AG04449 (cell line): ENCODE measurements at places on chromosomes 2 and 18.

DNA sequence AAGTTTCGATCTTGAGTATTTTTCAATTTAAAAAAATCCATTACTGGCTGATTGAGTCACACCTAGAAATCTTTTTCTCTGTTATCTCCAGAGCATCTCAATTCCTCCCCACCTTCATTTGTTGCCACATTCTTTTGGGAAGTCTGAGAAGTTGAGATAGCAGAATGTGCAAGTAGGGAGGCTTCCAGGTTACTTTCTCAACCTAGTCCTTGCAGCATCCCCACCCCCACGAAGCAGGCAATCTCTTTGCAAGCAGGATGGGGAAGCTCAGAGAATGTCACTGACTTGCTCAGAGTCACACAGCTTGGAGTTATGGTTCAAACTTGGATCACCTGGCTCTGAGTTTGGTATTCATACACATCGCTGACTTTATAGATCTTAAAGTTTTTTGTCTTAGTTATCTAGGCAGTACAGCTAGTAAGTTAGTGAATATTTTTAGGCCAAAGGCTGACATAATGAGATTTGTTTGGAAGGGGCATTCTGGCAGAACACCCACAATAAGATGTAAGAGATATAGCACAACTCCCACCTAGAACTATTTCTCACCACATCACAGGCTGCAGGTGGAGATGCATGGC lies 25.9 kb upstream of the LCLAT1 start:
- DNase-seq, result no peak

DNA sequence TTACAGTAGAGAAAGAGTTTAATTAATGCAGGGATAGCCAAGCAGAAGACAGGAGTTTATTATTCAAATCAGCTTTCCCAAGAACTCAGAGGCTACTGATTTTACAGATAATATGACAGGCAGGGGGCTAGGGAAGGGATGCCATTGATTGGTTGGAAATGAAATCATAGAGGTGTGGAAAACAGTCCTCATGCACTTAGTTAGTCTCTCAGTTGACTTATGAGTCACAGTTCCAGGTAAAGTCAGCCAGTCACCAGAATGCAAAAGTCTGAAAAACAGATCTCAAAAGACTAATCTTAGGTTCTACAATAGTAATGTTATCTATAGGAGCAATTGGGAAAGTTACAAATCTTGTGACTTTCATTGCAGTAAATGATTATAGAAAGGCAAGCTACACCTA lies 676.4 kb upstream of the CHAC2 start:
- DNase-seq, result no peak

DNA sequence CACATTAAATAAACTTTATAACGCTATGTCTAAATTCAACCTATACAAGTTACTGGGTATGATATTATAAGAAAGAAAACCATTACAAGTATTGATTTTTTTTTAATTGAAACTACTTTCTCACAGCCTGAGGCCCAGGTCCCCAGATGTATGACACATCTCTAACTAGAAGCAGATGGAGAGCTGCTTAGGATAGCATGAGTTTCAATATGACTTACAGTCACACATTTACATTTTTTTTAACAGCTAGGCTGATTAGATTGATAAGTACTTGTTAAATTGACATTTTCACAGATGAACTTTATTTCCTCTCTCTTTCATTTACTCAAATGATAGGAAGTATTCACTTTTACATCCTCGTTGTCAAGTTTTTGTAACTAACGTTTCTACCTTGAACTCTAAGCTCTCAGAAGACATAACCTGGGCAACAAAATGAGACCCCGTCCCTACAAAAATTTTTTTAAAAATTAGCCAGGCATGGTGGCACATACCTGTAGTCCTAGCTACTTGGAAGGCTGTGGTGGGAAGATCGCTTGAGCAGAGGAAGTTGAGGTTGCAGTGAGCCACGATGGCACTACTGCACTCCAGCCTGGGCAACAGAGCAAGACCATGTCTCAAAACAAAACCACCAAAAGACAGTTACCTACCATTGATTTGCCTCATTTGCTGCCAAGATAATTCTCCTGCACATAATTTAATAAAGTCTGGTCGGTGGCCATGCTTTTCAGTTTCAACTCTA lies 52.4 kb downstream of the STK39 start:
- no peak for DNase-seq

DNA sequence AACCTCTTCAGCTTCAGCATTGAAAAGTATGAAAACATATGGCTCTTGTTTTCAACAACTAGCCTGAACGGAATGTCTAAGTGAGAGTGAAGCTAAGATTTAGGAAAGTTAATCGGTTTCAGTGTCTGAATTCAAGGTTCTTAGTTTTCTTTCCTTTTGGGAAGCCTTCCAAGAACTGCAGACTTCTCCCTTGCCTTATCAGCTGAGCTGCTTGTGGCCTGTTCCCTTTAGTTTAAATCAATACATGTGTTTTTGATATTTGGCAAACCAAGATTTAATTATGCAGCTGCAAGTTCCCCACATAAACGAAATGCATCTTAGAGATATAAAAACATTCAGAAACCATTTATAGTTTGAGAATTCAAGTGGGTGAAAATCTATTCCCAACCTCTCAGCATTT lies 274.3 kb upstream of the NRP2 start:
- peak; percentile 70 for DNase-seq

GRCh38 chr2:241035818-241036396 lies 37.5 kb downstream of the SNED1 start:
- DNase-seq, result no peak

DNA sequence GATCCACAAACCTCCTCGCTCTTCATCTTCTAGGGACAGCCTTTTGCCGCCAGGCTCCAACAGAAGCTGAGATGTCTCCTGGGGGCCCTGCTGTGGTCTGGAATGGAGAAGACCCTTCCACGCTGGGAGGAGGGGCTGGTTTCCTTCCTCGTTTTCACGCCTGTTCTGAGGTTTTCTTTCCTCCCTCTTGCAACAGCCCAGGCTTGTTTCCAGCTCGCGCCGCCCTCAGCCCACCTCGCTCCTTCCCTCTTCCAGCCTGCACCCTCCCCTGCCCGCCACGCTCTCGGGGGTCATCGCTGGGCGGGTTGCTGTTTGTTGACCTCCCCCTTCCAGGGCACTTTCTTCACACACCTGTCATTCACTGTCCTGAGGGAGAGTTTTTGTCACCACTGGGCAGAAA lies 55.4 kb downstream of the VAPA start:
- no peak for DNase-seq

DNA sequence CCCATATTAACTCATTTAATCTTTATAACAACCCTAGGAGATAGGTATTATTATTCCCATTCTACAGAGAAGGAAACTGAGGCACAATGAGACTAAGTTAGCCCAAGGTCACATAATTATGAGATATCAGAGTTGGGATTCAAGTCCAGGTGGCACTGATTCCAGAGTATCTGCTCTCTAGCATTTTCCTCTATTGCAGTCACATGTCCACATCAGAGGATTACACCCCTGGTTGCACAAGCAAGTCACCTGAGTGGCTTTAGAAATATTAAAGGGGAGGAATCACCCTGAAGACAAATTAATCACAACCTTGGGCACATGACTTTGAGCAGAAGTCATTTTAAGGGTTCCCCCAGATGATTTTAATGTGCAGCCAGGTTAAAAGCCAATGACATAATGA lies 23.8 kb downstream of the SRD5A2 start:
- no peak for DNase-seq

GRCh38 chr2:183079139-183079775 lies 710 bp downstream of the DUSP19 start:
- DNase-seq, result no peak

GRCh38 chr2:152761214-152761613 lies 42.8 kb downstream of the ARL6IP6 start:
- DNase-seq, result no peak

GRCh38 chr2:196314780-196315179 lies 143.4 kb upstream of the STK17B start:
- DNase-seq, result no peak

DNA sequence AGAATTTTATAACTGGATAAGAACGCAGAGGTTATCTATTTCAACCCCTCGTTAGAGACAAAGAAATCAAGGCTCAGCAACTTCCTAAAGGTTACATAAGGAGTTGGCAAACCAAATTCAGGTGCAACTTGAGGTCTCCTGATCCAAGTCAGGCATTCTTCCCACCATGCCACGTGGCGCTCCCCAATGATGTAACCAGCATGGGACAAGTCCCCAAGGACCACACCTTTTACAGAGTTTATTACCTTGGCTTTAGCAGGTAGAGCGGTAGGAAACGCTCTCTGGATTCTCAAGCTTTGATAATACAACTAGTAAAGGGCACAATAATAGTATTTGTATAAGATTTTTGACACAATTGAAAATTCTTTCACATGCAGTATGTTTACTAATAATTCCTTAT lies 26.7 kb upstream of the MBOAT2 start:
- no peak for DNase-seq

- DNase-seq, result no peak
Observed at GRCh38 chr2:230419181-230419580, 3.2 kb downstream of the SP100 start.

- no peak for DNase-seq
Observed at GRCh38 chr2:193743089-193743488, 1548.4 kb upstream of the TMEFF2 start.

DNA sequence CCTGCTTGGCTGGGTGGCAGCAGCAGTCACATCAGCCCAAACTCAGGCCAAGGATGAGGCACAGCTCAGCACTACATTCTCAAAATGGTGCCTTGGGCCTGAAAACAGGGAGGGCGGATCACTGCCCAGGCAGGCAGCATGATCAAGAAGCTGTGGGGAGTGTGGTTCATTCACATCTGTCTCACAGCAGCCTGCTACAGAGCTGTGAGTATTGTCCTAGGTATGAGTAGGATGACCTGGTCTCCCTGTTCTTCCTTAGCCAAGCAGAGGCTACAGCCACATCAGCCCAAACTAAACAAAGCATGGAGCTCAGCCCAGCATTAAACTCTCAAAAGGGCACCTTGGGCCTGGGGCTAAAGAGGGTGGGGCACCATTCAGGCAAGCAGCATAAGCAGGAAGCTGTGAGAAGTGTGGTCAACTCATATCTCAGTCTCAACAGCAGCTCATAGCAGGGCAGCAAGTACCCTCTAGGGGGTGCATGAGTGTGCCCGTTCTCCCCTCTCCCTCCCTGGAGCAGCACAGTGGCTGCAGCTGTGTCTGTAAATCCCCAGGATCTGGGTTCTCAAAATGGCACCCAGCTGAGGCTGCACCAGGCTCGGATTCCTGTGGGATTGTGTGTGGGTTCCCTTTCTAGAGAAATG lies 139.6 kb downstream of the TRABD2A start:
- DNase-seq, result no peak

GRCh38 chr2:205358351-205358815 lies 323.9 kb upstream of the NRP2 start:
- no peak for DNase-seq

- DNase-seq, result no peak
Observed at GRCh38 chr2:32464431-32464830, 107.6 kb downstream of the BIRC6 start.

DNA sequence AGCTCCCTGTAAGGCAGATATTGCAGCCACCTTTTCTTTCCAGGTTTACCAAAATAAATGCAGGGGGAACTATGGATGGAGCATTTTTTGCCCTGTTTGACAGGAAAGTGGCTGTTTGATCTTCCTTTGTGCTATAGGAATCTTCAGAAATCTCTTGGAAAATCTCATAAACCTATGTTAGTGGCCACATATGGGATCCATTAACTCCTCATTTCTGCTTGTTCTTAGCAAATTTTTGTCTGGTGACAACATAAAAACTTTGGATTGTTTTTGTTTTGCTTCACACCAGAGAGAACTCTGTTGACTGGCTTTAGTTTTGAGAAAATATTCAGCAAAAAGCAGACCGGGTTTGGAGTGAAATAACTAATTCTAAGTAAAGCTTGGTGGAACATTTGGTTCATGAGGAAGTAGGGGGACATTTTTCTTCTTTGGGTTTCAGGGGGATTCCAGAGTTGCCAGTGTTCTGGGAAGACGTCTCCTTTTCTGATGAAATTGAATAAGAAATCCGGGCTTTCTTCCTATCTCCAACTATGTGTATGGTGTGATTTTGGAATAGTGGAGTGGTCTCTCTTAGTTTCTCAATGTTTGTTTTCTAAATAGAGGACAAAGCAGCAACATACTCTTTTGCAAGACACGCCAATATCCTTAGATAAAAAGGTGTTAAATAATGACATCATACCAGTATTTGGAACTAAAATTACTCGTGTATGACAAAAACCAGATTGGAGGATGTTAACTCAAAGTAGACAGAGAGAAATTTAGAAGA lies 174.4 kb downstream of the ICOS start:
- DNase-seq, result no peak

- no peak for DNase-seq
Observed at GRCh38 chr18:13543811-13544732, 182.3 kb downstream of the FAM210A start.

DNA sequence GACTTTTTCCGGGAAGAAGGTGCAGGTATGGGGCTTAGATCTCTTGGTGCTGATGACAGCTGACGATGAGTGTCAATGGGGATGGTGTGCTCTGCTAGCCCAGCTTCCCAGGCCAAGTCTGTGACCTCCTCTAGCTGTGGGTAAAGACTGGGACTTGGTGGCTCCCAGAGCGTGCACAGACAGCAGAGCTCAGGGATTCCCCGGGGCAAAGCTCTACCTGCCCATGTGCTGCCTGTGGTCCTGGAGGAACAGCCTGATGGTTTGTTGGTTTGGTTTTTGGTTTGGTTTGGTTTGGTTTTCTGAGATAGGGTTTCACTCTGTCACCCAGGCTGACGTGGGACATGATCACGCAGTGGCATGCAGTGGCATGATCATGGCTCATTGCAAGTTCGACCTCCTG lies 19.2 kb downstream of the ATP6V1B1 start:
- DNase-seq, result no peak

GRCh38 chr2:148244593-148245292 lies 223.9 kb downstream of the MBD5 start:
- DNase-seq, result peak; percentile 29

GRCh38 chr2:31138037-31138962 lies at the start of gene GALNT14:
TSS of gene GALNT14 (minus strand) at chr2:31138440. CDS start at chr2:31138086, 354 bp downstream.
- DNase-seq, result no peak

DNA sequence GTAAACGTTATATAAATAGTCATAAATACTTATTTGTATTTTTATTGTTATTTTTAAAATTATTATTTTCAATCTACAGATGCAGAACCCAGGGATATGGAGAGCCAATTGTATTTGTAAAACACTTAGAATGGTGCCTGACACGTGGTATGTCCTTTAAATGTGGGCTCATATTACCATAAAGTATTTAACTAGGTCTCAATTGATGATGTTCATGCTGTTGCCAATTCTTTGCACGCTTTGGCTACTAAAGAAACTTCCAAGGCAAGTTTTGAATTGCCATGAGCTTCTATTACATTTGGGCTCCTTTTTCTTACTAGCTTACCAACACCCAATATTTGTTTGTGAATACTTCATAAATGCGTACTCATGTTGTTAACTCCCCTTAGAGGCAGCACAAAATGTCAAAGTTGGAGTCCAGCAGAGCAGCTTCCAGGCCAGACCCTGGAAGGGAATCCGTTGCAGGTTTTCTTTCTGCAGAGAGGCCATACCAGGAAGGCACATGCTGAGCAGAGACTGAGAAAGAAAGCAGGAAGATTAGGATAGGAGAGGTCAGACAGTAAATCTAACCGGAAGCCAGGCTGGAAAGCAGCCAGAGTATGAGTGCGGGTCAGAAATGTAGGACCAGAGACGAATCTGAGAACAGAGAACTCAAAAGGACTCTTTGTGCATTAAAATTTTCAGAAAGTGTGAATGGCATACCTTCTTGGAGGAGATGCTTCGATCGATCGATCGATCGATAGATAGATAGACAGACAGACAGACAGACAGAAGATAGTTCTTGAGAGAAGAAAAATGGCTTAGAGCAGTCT lies 4.2 kb upstream of the NOSTRIN start:
- DNase-seq, result no peak
